Thyroid gland (tissue), 4 donors: ENCODE measurements at places on chromosomes 12 and 14. TPM values are rescaled to one million over a fixed set of nuclear protein-coding genes. Genes with fewer than 3 reads are reported as not detected.

CRIP2 gene
- total RNA-seq = 139 TPM

CDKN3 gene
- total RNA-seq = 2.5 TPM

CHMP4A gene
- total RNA-seq = 47.8 TPM

DNA sequence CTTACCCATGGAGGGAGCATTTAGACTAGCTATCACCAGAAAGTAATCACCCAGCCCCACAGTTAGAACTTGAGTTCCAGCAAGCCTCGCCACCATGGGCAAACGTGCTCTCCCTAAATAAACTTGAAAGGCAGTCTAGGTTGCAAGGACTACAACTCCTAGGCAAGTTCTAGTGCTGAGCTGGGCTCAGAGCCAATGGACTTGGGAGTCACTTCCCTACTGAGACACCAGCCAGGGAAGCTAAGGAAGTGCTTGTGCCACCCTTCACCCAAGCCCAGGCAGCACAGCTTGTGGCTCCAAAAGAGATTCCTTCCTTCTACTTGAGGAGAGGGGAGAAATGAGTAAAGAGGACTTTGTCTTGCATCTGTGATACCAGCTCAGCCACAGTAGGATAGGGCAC lies 57.9 kb downstream of the SLCO1A2 start:
- no peak overlapping the region for H3K27ac ChIP-seq
- H3K36me3 ChIP-seq = no peaks in the 10 kb centered on the region
- no peaks in the 10 kb centered on the region for H3K4me1 ChIP-seq
- DNase-seq = peak; percentile 54
- no peak overlapping the region for H3K4me3 ChIP-seq
- no peaks in the 10 kb centered on the region for H3K27me3 ChIP-seq

GRCh38 chr12:111084158-111084557 lies 163.8 kb upstream of the MYL2 start:
- no peak for DNase-seq
- no peak overlapping the region for H3K4me3 ChIP-seq
- no peaks in the 10 kb centered on the region for H3K36me3 ChIP-seq
- no peaks in the 10 kb centered on the region for H3K4me1 ChIP-seq

GRCh38 chr14:63800083-63800482 lies 52.7 kb upstream of the SYNE2 start:
- H3K4me1 ChIP-seq = peaks cover 6% of the 10 kb centered on the region
- no peak for DNase-seq

DNA sequence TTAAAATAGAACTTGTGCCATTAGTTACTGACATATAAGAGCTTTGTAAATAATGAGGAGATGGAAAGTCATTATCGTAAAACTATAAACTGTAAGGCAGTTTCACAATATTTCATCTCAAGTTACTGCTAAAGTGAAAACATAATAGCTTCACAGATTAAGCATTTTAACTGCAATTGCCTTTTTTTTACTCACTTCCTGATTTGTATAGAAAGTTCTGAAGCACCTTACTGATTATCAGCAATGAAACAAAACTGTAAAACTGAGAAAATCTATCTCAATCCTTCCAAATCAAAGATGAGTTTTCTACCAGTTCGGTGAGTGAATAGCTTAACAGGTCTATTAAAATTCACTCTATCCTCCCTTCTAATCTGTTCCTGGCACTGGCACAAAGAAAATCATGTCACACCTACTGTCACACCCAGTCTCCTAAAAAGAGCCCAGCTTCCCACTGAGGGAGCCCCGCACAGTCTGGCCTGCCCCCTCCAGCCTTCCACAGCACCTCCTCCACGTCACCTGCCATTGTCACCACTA lies 161.4 kb upstream of the ABCD2 start:
- no peak overlapping the region for H3K27ac ChIP-seq
- no peaks in the 10 kb centered on the region for H3K4me1 ChIP-seq
- no peaks in the 10 kb centered on the region for H3K36me3 ChIP-seq
- DNase-seq = no peak
- H3K4me3 ChIP-seq = no peak overlapping the region

- H3K27ac ChIP-seq = no peak overlapping the region
- H3K36me3 ChIP-seq = no peaks in the 10 kb centered on the region
- no peak overlapping the region for H3K4me3 ChIP-seq
These were observed 82.8 kb upstream of the RASSF8 start for GRCh38 chr12:25875661-25876060.

DNA sequence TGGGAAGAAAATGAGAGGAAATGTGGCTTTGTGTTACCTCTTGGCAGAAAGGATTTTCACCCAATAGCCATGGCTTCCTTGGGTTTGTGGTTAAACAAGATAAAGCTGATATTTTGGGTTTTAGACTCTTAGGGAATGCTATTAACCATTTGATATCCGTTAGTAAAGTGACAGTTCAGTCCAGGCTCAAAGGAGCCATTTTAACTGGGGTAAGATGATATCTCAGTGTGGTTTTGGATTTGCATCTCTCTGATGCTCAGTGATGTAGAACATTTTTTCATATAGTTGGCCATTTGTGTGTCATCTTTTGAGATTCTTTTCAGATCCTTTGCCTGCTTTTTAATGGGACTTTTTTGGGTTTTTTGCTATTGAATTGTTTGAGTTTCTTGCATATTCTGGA lies 30.1 kb downstream of the IFT43 start:
- no peaks in the 10 kb centered on the region for H3K36me3 ChIP-seq
- H3K4me3 ChIP-seq = no peak overlapping the region
- H3K4me1 ChIP-seq = no peaks in the 10 kb centered on the region
- no peak for DNase-seq
- no peak overlapping the region for H3K27ac ChIP-seq
- no peaks in the 10 kb centered on the region for H3K27me3 ChIP-seq

- H3K4me3 ChIP-seq = no peak overlapping the region
- no peaks in the 10 kb centered on the region for H3K4me1 ChIP-seq
- H3K27ac ChIP-seq = no peak overlapping the region
- DNase-seq = peak; percentile 17
- H3K36me3 ChIP-seq = no peaks in the 10 kb centered on the region
- H3K27me3 ChIP-seq = no peaks in the 10 kb centered on the region
These were observed 60.6 kb upstream of the TMCC3 start for GRCh38 chr12:94710933-94711332.

DNA sequence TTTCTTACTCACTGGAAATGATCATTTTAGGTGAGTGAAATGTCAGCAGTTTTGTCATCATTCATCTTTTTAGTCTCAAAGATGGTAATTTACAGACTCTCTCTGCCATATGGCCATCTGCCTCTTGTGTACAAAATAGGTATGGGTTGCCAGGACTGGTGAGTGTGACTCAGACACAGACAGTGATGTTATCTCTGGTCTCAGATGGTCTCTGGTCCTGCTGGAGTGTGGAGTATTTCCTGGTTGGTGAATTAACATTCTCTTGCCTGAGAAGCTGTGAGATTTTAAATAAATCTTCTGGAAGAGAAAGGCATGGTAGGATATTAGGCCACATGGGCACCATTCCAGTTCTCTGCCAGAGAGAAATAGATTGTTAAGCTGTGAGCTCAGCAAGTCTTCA lies 207.0 kb downstream of the ATP23 start:
- H3K4me1 ChIP-seq = no peaks in the 10 kb centered on the region
- no peaks in the 10 kb centered on the region for H3K36me3 ChIP-seq
- DNase-seq = no peak
